ENCODE measurements at places on chromosomes 5 and 9. TPM values are rescaled to one million over a fixed set of nuclear protein-coding genes. Genes with fewer than 3 reads are reported as not detected.

Gene WWC1
- total RNA-seq = 82.6 TPM

Gene EDIL3
- total RNA-seq = 75.0 TPM

Gene STPG3
- not detected for total RNA-seq

Gene PTGR1
- total RNA-seq = 197 TPM

Gene DNAJC25
- 1.3 TPM for total RNA-seq

Gene INSL4
- not detected for total RNA-seq

Gene CDKN2A
- not detected for total RNA-seq

GRCh38 chr5:56840597-56840996 lies 25.2 kb downstream of the MAP3K1 start:
- H3K4me3 ChIP-seq = no peak overlapping the region
- no peak overlapping the region for H3K27ac ChIP-seq
- no peaks in the 10 kb centered on the region for H3K27me3 ChIP-seq
- no peaks in the 10 kb centered on the region for H3K36me3 ChIP-seq

GRCh38 chr9:93235300-93235960 lies 51.5 kb downstream of the WNK2 start:
- no peak overlapping the region for H3K27ac ChIP-seq
- peaks cover 58% of the 10 kb centered on the region for H3K4me1 ChIP-seq
- no peaks in the 10 kb centered on the region for H3K27me3 ChIP-seq

- H3K4me3 ChIP-seq = no peak overlapping the region
- H3K36me3 ChIP-seq = no peaks in the 10 kb centered on the region
- no peak overlapping the region for H3K27ac ChIP-seq
- H3K4me1 ChIP-seq = no peaks in the 10 kb centered on the region
These were observed 96.5 kb upstream of the CAST start for GRCh38 chr5:96565582-96566265.

DNA sequence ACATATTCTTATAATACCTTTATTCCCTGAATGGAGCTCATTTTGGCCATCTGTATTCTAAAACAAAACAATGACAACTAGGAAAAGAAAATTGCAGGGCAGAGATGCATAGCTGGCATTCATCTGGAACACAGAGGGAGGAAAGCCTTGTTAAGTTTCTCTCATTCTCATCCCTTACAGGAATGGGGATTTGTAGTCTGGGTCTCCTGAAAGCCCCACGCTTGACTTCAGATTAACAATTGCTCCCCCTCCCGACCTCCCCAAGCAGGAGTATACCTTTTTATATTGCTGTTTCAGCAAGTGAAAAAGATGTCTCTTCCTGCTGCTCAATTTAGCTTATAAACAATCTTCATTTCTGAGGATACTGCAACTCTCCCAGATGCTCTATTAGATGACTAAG lies 812.1 kb downstream of the EFNA5 start:
- H3K4me3 ChIP-seq = no peak overlapping the region
- DNase-seq = no peak
- H3K36me3 ChIP-seq = no peaks in the 10 kb centered on the region
- no peak overlapping the region for H3K27ac ChIP-seq

- no peaks in the 10 kb centered on the region for H3K4me1 ChIP-seq
- no peaks in the 10 kb centered on the region for H3K27me3 ChIP-seq
- H3K36me3 ChIP-seq = no peaks in the 10 kb centered on the region
- no peak overlapping the region for H3K27ac ChIP-seq
- no peak for DNase-seq
These were observed 371.3 kb downstream of the DMRT2 start for GRCh38 chr9:1421436-1421835.

DNA sequence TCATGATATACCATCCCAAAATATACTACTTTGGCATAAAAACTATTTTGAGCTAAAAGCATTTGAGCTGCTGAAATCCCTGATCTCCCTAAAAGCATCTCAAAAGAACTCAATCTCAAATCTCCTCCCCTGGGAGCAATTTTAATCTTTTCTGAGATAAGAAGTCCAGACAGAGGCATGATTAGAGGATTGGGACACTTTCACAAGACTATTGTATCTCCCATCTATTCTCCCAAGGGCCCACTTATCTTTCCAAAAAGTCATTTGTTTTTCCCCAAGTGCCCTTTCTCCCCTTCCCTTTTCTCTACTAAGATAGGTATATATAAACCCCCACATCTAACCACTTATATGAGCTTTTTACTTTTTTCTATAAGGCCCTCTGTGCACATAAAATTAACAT lies 79.7 kb downstream of the ALDH7A1 start:
- peaks cover 9% of the 10 kb centered on the region for H3K4me1 ChIP-seq
- H3K4me3 ChIP-seq = no peak overlapping the region
- no peak overlapping the region for H3K27ac ChIP-seq

DNA sequence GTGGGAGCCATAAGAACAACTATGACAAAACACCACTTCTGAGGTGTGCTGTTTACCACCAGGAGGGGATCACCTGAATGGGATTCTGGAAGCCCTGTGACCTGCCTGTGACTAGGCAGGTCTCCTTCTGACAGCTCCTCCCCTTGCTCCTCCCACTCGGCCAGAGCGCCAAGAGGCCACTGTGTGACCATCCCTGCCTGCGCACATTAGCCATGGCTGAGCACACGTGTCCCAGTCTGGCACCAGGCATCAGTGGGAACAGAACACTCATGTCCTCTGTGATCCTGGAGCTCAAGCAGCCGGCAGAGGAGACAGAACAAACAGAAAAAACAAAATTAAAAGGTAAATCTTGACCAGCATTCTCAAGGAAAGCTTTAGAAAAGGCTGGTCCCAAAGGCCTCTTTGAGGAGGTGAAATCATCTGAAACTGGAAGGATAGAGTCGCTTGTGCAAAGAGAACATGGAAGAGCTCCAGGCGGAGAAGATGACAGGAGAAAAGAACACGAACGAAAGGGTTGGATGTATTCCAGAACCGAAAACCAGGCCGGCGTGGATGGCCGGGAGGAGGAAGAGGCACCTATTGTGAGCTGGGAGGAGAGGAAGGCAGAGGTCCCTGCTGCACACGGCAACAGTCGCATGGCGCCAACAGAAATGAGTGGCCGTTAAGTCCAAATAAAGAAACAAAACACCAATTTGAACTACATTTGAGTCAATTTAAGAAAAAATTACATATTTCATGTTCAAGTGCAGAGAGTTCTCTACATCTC lies 5.1 kb downstream of the MED10 start:
- peaks cover 26% of the 10 kb centered on the region for H3K4me1 ChIP-seq
- DNase-seq = no peak
- H3K27ac ChIP-seq = no peak overlapping the region
- H3K27me3 ChIP-seq = no peaks in the 10 kb centered on the region

DNA sequence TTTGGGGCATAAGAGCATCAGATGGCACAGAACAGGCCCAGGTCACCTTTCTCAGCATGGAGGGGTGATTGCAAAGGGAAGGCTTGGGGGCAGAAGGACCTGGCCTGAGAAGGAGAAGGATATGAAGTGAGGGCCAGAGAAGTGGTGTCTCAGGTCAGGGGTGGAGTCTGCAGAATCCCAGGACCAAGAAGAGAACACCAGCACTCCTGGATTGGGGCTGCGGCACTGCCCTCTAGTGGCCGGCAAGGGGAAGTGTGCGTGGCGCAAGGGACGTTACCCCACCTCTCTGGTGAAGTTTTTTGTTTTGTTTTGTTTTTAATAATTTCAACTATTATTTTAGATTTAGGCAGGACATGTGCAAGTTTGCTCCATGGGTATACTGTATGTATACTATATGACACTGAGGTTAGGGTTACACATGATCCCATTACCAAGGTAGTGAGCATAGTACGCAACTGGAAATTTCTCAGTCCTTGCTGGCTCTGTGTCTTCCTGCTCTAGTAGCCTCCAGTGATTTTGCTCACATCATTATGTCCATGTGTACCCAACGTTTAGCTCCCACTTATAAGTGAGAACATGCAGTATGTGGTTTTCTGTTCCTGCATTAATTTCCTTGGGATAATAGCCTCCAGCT lies 1548.6 kb downstream of the EFNA5 start:
- H3K4me3 ChIP-seq = no peak overlapping the region
- H3K36me3 ChIP-seq = no peaks in the 10 kb centered on the region
- no peak overlapping the region for H3K27ac ChIP-seq
- no peaks in the 10 kb centered on the region for H3K27me3 ChIP-seq
- peak; percentile 31 for DNase-seq

- no peaks in the 10 kb centered on the region for H3K4me1 ChIP-seq
- H3K27me3 ChIP-seq = no peaks in the 10 kb centered on the region
- no peak overlapping the region for H3K4me3 ChIP-seq
- no peaks in the 10 kb centered on the region for H3K36me3 ChIP-seq
- no peak overlapping the region for H3K27ac ChIP-seq
These were observed 29.6 kb upstream of the TAF1L start for GRCh38 chr9:32665101-32665500.

DNA sequence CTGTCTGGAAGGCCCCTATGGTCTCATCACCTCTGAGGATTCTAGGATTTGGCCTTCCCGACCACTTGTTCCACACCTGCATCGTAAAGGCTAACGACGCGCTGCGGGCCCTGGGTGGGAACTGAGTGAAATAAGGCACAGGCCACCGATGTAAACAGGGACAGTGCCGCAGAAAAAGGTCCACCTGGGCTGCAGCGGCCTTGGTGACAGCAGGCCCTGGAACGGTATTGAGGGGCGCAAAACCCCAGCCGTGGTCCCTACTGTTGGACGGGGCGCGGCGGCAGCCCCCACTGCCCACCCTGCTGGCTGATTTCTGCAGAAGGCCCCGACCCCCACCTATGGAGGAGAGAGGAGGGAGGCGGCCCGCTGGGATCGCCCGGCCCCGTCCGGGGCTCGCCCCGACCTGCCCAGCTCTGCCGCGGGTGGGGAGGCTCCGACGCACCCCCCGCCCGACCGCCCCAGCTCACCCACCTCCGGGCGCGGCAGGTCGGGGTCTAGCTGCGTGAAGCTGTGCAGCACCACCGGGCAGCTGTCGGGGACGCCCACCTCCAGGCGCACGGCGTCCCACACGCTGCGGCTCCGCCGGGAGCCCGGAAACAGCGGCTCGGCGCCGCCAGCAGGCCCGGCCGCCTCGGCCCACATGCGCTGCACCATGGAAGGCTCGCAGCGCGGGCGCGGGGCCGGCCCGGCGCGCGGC lies 391 bp downstream of the RALGDS start:
- no peak for DNase-seq
- H3K27me3 ChIP-seq = no peaks in the 10 kb centered on the region
- peaks cover 46% of the 10 kb centered on the region for H3K4me1 ChIP-seq
- no peaks in the 10 kb centered on the region for H3K36me3 ChIP-seq

- no peaks in the 10 kb centered on the region for H3K27me3 ChIP-seq
- no peak for DNase-seq
- H3K4me3 ChIP-seq = no peak overlapping the region
These were observed 597.0 kb downstream of the PSAT1 start for GRCh38 chr9:78893774-78894401.

- peaks cover 76% of the 10 kb centered on the region for H3K36me3 ChIP-seq
- H3K27me3 ChIP-seq = no peaks in the 10 kb centered on the region
- H3K4me1 ChIP-seq = peaks cover 25% of the 10 kb centered on the region
These were observed 24.2 kb downstream of the DYNC2I2 start for GRCh38 chr9:128632486-128632885.

DNA sequence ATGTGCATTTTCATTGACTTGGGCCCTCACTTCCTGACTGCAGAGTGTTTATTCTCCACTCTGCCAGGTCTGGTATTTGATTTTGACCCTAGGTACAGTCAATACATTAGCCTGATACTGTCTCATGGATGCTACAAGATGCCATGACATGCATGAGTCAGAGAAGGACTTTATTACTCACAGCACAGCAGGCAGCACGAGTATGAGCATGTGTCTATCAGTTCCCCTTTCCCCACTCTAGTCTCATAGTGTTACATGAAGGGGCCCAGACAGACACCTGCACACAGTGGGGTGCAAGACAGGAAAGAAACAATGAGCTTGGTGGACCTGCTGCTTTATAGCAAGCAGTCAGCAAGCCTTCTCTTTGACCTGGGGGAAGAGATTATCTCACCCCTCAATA lies 19.6 kb downstream of the ITGA2 start:
- no peaks in the 10 kb centered on the region for H3K36me3 ChIP-seq
- no peak overlapping the region for H3K4me3 ChIP-seq
- no peaks in the 10 kb centered on the region for H3K4me1 ChIP-seq
- H3K27me3 ChIP-seq = no peaks in the 10 kb centered on the region
- DNase-seq = no peak

GRCh38 chr9:128412120-128412790 lies 8.4 kb upstream of the CERCAM start:
- DNase-seq = peak; percentile 44
- no peaks in the 10 kb centered on the region for H3K36me3 ChIP-seq
- no peak overlapping the region for H3K4me3 ChIP-seq
- no peaks in the 10 kb centered on the region for H3K4me1 ChIP-seq
- H3K27ac ChIP-seq = no peak overlapping the region
- peaks cover 32% of the 10 kb centered on the region for H3K27me3 ChIP-seq

DNA sequence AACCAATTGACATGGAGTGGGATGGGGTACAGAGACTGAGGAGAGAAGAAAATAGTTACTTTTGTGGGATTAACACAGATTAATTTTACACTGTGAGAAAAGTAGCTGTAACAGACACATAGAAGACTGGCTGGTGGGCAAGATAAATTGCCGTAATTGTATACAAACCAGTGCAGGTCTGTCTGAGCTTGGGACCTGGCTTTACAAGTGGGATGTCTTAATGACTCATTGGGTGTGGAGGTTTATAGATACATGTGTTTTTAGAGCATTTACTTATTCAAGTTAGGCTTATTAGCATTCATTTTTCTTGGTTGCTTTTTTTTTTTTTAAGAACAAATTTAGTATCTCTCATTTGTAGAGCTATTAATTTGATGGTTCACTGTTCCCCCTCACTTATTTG lies 37.5 kb downstream of the SLC44A1 start:
- H3K27me3 ChIP-seq = no peaks in the 10 kb centered on the region
- H3K36me3 ChIP-seq = no peaks in the 10 kb centered on the region
- H3K27ac ChIP-seq = no peak overlapping the region
- DNase-seq = no peak
- H3K4me3 ChIP-seq = no peak overlapping the region
- peaks cover 17% of the 10 kb centered on the region for H3K4me1 ChIP-seq
